ENCODE measurements at places on chromosomes 6 and 20.

- no peak for DNase-seq
These were observed 165.4 kb downstream of the SLC35B3 start for GRCh38 chr6:8269872-8270454.

GRCh38 chr6:138531387-138531786 is 32.1 kb upstream of the NHSL1 start:
- DNase-seq = no peak

GRCh38 chr20:6041808-6042265 is 12.0 kb downstream of the LRRN4 start:
- no peak for DNase-seq

DNA sequence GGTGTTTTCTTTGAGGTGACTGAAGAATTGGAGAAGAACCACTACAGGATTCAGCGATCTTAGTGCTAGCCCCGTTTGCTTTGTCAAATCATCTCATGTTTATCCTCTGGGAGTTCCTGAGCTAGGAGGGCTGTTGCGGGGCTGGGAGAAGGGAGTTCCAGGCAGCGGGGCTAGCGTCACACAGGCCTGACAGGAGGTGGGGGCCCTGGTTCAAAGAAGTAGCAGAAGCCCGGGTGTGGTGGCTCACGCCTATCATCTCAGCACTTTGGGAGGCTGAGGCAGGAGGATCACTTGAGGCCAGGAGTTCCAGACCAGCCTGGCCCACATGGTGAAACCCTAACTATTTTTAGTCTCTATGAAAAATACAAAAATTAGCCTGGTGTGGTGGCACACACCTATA is 33.2 kb upstream of the SULF2 start:
- no peak for DNase-seq

DNA sequence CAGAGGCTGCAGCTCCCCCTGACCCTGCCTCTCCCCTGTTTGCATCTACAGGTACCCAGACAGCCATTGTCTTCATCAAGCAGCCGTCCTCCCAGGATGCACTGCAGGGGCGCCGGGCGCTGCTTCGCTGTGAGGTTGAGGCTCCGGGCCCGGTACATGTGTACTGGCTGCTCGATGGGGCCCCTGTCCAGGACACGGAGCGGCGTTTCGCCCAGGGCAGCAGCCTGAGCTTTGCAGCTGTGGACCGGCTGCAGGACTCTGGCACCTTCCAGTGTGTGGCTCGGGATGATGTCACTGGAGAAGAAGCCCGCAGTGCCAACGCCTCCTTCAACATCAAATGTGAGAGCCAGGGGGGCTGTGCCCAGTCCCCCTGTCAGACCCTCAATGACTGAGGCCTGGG is 42.1 kb upstream of the SRF start:
- no peak for DNase-seq

DNA sequence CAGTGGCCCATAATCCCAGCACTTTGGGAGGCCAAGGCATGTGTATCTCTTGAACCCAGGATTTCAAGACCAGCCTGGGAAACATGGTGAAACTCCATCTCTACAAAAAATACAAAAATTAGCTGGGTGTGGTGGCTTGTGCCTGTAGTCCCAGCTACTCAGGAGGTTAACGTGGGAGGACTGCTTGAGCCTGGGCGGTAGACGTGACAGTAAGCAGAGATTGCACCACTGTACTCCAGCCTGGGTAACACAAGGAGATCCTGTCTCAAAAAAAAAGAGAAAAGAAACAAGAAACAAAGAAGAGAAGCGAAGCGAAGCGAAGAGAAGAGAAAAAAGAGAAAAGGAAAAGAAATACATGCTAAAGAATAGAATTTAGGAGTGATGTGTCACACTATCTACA is 69.2 kb downstream of the NUDT3 start:
- no peak for DNase-seq

- peak; percentile 25 for DNase-seq
These were observed 843 bp downstream of the FBXO9 start for GRCh38 chr6:53066077-53066417.

DNA sequence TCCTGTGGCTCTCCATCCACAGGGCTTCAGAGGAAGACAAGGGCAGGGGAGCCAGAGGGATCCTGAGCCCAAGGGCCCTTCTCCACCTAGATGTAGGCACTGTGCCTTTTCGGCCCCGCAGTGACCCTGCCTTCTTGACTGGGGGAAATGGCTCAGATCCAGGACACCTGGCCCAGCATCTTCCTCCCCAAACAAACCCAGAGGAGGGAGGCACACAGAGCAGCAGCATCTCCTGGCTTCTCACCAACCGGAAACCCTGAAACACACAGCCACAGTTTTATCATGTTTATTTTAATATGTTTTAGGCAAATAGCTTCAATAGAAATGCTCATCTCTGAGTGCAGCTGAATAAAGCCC is 84.5 kb upstream of the LRFN2 start:
- DNase-seq = no peak

DNA sequence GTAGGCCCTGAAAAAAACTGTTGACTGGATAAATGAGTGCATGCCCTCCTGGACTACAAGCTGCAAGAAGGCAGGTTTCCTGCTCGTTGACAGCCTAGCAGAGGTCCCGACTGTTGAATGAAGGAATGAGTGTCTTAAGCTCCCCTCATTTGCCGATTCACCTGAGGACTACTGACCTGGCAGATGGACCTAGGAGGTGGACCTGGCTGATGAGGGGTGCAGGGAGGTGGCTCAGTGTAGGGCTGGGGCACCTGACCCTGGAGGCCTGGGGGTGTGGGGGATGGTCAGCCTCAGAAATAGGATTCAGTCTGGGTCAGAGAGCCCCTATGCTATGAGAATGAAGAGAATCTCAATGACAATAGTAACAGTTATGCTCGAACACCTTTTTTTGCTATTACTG is 11.6 kb upstream of the TFAP2C start:
- no peak for DNase-seq

DNA sequence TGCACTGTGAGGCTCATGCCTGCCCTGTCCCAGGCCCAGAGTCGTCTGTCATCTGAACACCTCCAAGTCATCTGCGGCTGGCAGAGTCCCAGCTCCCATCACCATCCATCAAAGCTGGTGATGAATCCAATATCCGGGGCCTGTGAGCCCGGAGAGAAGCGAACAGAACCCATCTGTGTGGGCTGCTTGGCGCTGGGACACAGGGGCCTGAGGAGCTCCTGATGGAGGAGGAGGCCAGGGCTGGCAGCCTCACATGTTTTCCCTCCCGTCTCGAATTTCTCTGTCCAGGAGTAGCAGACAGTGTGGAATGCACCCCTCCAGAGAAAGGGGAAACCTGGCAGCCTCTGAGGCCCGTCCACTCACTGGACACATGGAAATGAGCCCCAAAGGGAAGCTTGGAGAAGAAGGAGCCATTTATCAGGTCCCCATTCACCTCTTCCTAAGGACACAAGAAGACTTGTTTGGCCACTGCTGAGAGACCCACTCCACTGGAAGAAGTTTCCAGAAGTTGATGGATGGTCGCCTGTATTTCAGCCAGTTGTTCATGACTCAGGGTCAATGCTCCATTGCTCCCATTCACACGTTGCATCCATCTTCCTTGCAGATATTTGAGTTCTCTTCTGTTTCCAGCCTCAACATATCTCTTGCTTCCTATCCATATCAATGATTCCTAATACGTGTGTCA is 307.5 kb upstream of the SULF2 start:
- DNase-seq = no peak

DNA sequence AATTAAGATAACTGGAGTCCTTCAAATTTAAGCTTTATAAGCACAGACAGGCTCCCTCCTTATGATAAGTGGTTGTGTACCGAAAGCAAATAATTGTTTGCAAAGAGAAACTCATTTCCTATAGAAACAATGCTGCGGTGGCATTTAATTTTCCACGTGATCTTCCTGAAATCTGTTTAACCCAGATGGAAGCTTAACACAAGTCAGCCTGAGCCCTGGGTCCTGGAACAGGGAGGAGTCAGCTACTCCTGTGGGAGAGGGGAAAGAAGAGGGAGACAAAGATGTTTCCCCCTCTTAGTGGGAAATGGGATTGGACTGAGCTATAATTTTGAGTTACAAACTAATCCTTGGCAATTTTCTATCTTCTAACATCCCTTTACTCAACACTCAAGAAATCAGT is 136.5 kb downstream of the ELOVL4 start:
- no peak for DNase-seq

DNA sequence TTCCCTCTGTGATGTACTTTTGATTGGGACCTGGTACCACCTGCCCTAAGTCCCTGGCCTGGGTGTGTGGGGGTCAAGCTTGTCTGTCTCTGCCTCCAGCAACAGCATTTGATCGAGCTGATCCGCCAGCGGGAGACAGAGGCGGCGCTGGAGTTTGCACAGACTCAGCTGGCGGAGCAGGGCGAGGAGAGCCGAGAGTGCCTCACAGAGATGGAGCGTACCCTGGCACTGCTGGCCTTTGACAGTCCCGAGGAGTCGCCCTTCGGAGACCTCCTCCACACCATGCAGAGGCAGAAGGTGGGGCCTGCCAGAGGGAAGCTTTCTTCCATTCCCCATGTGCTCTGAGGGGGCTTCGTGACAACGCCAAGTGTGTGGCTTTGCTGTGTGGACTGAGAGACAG is 5.4 kb downstream of the GID8 start:
- DNase-seq = no peak

- no peak for DNase-seq
These were observed 97.0 kb downstream of the TSHZ2 start for GRCh38 chr20:53069132-53069531.

- DNase-seq = peak; percentile 35
These were observed at the start of gene THBD for GRCh38 chr20:23049201-23050075. THBD (minus strand) TSS chr20:23049672; CDS start chr20:23049504, 168 bp downstream.

- DNase-seq = no peak
These were observed 12.4 kb upstream of the KIAA1755 start for GRCh38 chr20:38272961-38273360.

DNA sequence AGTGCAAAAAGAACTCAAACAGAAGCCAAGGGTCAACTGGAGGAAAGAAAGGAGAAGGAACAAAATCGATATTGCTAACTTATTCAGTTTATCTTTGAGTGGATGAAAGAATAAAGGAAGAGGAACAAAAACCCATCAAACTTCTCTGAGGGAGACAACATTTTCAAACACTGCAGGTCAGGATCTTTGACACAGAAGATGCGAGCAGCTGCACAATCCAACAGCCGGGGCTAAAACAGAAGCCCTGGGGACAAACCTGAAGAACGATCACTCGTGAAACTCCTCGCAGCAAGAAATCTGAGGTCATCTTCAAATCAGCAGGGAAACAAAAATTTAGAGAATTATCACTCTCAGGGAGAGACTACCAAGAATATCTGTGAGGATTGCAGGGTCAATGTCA is 14.2 kb downstream of the SLC23A2 start:
- no peak for DNase-seq

DNA sequence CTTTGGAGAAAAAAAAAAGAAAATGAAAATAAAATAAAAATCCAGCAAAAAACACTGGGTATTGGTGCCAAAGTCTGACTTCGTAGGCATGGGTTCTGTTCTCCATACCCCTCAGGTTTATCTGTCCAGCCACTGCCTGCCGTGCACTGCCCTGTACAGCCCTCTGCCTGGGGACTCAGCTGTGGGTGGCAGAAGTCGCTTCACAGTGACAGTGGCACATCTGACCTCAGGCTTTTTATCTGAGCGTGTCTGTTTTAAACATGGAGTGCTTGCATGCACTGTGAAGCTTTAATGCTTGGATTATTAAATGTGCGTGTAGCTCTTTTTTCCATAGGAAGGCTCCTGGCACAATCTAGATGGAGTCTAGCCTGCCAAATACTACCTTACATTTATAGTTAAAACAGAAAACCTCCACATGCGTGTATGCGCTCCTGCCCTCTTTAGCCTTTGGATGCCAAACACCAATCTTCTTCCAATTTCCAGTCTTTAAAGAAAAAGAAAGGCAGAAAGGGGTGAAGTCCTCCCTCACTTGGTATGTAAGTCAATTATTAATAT is 375.5 kb downstream of the UTRN start:
- DNase-seq = no peak
